ENCODE measurements at places on chromosomes 5 and 9.

- DNase-seq = no peak
Observed at GRCh38 chr9:127528422-127529251, 77.3 kb downstream of the LRSAM1 start.

GRCh38 chr9:113299800-113300292 is 3.3 kb downstream of the RNF183 start:
- DNase-seq = peak; percentile 21

GRCh38 chr5:80566711-80567259 is 3.3 kb downstream of the ANKRD34B start:
- no peak for DNase-seq

GRCh38 chr9:73640971-73641370 is 489.3 kb downstream of the ANXA1 start:
- no peak for DNase-seq
